Stimulated activated effector memory CD8-positive, alpha-beta T cell treated with anti-CD3 and anti-CD28 coated beads, Interleukin-12 subunit alpha, Interleukin-12 subunit beta, amount 100 ng/mL, for 72 hours (primary cell): ENCODE measurements at places on chromosomes 1 and 21.

DNA sequence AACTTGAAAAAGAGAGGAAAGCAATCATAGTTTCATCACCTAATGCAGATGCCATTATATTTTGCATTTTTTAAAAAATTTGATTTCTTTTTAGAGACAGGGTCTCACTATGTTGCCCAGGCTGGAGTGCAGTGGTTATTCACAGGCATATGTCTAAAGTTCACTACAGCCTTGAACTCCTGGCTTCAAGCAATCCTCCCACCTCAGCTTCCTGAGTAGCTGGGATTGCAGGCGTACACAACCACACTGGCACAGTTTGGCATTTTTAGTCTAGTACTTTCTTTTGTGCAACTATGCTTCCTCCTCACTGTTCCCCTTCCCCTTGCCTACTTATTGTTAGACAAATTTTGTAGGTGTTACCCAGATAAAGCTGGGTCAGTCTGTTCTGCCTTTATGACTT lies 18.0 kb downstream of the RHOU start:
- DNase-seq: no peak

- DNase-seq: no peak
Measured at GRCh38 chr1:27193194-27193593, 38.3 kb upstream of the SLC9A1 start.

DNA sequence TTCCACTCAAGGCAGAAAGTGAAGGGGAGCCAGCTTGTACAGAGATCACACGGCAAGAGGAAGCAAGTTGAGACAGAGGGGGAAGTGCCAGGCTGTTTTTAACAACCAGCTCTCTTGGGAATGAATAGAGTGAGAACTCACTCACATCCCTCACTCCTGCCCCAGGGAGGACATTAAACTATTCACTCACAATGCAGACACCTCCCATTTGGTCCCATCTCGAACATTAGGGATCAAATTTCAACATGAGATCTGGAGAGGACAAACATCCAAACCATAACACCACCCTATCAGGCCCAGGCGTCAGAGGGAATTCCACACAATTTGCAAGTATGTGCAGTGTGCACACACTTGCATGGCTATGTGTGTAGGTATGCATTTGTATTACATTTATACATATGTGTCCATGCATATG lies 62.7 kb downstream of the DMAP1 start:
- DNase-seq: no peak

DNA sequence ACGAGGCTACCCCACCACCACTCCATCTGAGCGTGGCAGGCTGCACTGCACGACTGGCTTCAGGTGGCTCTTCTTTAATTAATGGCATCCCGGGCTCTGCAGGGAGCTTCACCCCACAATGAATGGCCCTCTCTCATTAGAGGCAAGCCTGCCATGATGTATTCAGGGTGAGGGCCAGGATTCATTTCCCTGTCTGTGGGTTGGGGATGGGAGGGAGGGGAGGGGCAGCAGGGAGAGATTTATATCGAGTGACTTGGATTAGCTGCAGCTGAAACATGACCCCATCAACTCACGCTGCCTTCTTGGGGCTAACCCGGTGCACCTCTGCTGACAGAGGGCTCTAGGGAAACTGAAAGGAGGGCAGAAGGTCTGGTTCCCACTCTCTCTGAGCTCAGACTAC lies 54.2 kb downstream of the ERI3 start:
- no peak for DNase-seq

- DNase-seq: no peak
Measured at GRCh38 chr1:42941640-42942330, 16.9 kb downstream of the SLC2A1 start.

- no peak for DNase-seq
Measured at GRCh38 chr1:117544509-117545109, 61.2 kb upstream of the TENT5C start.

DNA sequence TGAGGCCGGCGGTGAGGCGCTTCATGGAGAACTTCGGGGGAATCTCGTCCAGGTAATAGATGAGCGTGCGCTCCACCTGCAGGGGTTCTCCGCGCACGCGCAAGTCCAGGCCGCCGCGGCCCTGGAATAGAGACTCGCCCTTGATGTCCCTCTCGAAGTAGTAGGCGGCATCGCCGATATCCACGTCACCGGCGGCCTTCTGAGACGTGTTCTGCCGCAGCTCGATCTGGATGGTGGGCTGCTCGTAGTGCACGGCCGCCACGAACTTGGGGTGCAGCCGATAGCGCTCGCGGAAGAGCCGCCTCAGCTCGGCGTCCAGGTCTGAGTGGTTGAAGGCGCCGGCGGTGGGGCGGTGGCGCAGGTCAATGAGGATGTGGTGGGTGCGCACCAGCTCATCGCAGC lies 726 bp downstream of the TACSTD2 start:
- DNase-seq: no peak

DNA sequence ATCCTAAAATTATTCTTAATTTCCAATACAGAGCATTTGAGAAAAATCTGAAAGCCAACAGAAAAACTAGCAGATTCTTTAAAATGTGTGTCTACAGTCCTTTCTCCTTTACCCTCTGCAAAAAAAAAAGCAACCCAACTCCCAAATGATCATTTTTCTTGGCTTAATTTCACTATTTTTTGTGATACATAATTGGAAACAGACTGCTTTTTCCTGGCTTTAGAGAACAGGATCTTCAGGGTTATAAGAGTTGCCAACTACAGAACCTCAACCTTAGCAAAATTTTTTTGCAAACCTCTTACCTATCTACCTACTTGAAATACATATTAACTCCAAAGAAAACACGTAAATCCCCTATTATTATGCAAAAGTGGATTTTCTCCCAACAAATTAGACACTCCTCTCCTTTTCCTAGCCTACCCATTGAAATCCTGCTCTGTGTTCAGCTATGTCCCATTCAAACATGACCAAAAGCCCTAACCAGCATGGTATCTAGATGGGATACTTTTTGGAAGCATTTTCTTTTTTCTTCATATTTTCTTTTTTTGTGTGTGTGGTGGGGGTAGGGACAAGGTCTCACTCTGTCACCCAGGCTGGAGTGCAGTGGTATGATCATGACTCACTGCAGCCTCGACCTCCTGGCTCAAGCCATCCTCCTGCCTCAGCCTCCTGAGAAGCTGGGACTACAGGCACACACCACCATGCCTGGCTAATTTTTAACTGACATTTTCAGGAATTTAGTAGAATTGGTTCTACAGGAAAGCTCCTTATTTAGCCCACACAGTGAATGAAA lies 9.0 kb downstream of the TGFBR3 start:
- no peak for DNase-seq

GRCh38 chr1:40948741-40949443 lies 30.6 kb upstream of the CTPS1 start:
- DNase-seq: peak; percentile 50

DNA sequence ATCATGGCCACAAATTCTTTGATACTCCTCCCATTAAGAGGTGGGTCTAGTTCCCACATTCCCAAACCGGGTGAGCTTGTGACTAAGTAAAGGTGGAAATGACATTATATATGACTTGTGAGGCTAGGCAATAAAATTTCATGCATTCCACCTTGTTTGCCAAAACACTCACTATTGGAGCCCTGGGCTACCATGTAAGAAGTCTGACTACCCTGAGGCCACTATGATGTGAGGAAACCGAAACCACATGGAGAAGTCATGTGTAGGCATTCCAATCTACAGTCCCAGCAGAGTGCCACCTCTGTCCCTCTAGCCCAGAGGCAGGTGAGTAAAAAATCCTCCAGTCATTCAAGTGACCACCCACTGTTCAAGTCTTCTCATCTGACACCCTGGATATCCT lies 17.9 kb upstream of the SMG7 start:
- DNase-seq: no peak

DNA sequence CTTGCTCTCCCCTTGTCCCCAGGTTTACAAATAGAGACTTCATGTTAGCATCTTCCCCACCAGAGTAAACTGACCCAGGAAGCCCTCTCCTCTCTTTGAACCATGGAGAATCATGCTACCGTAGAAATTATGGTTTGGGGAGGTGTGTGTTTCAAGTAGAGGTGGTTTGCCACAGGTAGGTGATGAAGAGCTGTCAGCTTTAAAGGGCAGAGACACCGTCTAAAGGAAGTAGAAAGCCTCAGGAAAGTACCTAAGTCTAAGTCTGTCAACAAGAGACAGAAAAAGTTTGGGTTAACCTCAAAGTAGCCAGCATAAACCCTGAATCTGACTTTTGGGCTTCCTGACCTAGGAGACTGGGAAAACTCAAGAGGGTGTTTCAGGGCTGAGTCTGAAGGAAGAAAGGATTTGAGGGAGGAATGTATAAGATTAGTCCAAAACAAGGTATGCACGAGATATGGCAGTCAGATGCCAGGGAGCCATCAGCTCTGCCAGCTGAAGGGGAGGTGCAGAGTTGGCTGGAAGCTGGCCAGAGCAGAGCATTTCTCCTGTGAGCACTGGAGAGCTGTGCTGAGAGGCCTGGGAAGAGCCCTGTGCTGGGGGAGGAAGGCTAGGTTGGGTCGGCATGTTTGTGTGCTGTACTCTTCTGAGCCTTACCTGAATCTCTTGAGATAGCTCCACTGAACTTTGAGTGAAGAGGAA lies 14.3 kb downstream of the ADAMTSL4 start:
- peak; percentile 69 for DNase-seq

DNA sequence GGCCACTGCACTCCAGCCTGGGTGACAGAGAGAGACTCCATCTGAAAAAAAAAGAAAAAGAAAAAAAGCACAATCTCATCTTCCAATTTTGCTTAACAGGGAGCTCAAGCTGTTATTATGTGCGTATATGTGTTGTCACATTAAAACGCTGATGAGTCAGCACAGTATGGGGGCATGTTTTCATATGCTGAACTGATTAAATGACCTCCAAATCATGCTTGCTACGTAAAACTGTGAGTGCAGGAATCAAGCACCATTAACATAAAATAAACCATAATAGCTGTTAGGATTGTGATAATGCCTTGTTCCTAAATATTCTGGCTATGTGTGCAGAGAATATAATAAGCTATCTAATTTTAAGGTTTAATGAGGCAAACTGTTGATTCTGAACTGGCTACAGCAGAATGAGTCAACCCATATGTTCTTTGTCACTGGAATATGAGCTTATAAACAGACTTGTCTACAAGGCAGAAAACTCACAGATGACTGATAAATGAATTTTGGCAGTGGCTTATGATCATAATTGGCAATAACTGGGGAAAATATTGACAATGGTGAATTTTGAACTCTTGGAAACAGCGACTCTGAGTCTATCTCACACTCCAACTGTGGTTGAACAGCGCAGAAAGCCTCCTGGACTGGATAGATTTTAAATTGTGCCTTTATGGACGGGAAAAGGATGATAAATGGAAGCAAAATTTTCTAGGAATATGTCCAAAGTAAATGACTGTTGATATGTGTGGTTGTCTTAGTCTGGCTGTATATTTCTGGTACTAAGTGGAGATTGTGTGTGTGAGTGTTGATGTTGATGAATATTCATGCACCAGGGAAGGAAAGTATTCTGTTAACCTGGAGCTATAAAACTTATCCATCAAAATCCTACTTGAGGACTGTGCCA lies 75.5 kb downstream of the VCAM1 start:
- no peak for DNase-seq

- peak; percentile 46 for DNase-seq
Measured at GRCh38 chr1:42380586-42381279, at the start of gene RIMKLA. TSS of gene RIMKLA (plus strand) at chr1:42380792. CDS start at chr1:42380935, 143 bp downstream.

DNA sequence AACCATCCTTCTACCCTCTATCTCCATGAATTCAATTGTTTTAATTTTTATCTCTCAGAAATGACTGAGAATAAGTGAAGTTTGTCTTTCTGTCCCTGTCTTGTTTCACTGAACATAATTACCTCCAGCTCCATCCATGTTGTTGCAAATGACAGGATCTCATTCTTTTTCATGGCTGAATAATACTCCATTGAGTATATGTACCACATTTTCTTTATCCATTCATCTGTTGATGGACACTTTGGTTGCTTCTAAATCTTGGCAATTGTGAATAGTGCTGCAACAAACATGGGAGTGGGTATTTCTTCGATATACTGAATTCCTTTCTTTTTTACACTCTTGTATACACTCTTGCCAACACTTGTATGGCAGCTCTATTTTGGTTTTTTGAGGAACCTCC lies 72.8 kb upstream of the COX20 start:
- no peak for DNase-seq

- no peak for DNase-seq
Measured at GRCh38 chr1:12031039-12031980, 12.0 kb downstream of the MIIP start.

DNA sequence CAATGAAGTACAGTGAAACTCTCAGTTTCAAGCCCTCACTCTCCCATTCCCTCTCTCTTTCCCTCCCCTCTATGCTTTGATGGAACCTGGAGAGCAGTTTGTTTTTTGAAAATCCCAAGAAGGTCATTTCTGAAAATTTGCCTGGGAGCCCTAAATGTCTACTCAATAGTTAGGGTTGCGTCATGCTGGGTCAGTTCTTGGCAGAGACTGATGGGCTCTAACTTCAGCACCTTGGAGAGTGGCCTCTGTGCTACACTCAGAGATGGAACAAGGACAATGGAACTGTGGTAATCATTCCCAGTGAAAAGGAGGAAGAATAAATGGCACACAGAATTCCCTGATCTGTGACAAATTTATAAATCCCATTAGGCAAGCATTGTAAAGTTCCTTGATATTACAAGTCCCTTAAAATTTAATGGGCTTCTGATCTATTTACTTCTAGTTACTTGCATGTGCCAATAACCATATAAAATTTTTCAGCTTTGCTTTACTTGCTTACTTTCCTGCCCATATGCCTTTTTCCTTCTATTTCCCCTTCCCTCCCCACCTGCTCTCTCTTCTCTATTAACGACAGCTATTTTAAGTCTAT lies 182.9 kb upstream of the KCND3 start:
- DNase-seq: no peak

- DNase-seq: no peak
Measured at GRCh38 chr1:29749024-29749945, 513.0 kb downstream of the PTPRU start.

DNA sequence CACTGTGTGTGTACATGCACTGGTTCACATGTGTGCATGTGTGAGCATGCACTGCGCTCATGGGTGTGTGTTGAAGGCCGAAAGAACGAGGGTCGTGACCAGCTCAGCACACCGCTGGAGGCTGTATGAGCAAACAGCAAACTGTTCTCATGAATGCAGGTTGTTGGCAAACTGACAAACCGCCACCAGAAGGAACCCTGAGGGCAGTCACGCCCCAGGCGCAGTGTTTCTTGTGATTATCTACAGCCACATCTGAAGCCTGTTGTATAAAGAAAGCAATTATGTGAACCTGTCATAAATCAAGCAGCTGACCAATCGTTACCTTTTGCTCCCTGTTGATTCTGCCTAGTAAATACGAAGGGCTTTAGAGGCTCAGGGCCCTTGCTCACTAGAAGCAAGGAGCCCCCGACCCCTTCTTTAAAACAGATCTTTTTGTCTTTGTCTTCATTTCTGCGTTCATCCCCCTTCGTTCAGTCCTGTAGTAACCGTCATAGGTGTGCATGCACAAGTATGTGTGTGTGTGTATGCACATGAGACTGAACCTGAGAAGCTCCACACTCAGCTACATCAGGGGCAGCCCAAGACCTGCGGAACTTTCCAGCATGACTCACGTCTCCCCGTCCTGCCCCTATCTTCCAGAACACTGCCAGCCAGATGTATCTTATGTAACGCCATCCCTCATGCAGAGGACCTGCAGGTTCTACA lies 16.8 kb upstream of the RIPK4 start:
- DNase-seq: no peak

- DNase-seq: no peak
Measured at GRCh38 chr1:218294546-218294945, 9.5 kb downstream of the RRP15 start.

- DNase-seq: no peak
Measured at GRCh38 chr1:15936025-15936424, 39.9 kb downstream of the ZBTB17 start.

GRCh38 chr1:150362721-150363425 lies 1.1 kb upstream of the RPRD2 start:
- no peak for DNase-seq

GRCh38 chr21:28099001-28099705 lies 893.5 kb downstream of the LTN1 start:
- no peak for DNase-seq
